ENCODE measurements at places on chromosomes 1 and 21.
A peak's percentile ranks its signal among the peaks of the same experiment; 100 is the strongest.

DNA sequence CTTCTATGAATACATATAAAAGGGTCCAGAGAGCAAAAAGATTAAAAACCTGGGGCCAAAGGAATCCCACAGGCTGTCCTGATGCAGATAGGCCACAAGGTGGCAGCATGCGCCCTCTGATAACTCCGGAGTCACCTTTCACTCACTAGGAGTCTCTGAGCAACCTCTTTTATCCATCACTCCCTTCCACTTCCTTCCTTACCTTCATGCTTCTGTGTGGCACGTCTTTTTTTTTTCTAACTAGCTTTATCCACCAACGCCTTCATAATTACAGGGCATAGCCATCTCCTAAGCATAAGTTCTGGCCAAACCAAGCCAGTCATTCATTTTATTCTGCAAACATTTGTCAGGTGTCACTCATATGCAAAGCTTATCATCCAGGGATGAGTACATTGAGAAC, 3.9 kb upstream of the PGLYRP4 start:
- peak; percentile 44 for DNase-seq

DNA sequence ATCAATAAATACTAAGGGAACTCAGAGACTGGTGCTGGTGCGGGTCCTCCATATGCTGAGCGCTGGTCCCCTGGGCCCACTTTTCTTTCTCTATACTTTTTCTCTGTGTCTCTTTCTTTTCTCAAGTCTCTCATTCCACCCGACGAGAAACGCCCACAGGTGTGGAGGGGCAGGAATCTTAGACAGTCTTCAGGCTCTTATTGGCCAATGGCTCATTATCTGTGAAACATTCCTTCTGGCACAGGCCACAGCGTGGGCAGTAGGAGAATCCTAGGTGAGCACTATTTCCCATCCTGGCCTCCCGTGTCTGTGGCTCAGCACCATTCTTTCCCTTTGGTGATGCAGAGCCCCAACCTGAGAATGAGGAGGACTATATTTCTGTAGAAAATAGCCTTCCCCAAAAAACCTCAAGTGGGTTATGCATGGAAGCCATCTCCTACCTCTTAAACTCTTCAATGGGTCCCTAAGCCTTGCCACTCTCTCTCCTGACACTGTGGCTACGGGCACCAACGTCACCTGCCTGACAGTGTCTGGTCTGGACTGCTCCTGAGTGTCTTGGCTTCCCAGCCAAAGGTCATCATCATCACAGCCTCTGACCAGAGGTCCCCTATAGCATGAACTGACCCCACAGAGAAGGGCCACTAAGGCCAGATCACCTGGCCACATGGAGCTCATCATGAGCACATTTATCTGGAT, 6.2 kb upstream of the SLAMF1 start:
- no peak for DNase-seq

DNA sequence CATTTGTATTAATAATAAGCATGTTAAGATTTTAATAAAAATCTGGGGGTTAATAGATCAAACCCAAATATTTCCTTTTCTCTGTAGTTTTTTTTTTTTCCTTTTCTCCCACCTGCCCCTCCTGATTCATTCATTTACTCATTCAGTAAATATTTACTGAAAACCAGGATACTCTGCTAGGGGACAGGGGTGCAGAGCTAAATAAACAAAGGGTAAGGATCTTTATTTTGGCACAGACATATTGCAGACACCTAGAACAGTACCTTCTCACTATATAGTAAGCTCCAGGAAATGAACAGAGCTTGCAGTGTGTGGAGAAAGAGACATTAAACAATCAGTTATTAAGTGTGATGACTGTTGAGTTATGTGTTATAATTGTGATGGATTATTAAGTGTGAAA, 60.9 kb downstream of the AK5 start:
- no peak for DNase-seq

GRCh38 chr1:247077876-247078257, 744 bp downstream of the ZNF670 start:
- no peak for DNase-seq

DNA sequence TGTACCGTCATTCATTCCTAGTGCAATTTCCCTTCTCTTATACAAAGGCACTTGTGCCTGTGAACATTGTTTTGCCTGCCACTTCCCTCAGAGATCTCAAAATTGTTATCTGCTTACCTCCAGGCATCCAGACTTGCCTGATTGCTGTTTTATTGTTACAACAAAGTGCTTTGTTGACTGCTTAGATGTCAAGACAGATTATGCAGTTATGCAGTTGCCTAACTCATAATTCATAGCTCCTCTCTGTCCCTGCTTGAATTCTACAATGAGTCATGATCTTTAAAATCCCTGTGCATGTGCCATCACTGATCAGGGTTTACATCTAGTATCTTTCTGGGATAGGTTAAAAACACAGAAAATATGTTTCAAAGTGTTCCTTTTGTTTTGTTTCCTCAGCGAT, 24.5 kb downstream of the CXADR start:
- DNase-seq: no peak

- DNase-seq: no peak
These were observed 6.0 kb downstream of the NFIA start for GRCh38 chr1:61088163-61088974.

DNA sequence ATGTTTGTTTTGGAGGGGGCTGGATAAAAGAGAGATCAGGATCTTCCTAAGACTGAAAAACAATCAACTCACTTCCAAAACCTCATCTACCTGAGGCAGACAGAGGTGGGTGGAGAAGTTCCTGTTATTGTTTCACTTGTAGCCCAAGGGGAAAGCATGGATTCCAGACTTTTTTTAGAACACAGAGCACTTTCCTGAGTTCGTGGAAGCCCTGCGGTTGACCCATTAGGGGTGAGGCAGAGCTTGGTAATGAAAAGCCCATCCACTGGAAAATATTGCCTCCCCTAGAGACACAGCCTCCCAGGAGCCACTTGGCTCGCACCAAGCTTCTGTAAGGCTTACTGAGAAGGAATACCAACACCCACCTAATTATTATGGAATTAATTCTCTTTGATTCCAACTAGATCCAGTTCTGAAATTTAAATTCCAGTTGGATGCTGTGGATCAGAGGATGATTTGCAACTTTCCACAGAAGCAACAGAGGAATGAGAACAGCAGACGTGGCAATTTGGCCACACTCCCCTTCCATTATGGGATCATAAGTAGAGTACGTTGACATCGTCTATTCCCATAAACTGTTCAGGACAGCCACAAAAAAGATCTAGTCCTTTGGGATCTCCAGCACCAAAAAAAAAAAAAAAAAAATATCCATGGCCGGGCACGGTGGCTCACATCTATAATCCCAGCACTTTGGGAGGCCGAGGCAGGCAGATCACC, 4.1 kb upstream of the PEF1 start:
- no peak for DNase-seq

DNA sequence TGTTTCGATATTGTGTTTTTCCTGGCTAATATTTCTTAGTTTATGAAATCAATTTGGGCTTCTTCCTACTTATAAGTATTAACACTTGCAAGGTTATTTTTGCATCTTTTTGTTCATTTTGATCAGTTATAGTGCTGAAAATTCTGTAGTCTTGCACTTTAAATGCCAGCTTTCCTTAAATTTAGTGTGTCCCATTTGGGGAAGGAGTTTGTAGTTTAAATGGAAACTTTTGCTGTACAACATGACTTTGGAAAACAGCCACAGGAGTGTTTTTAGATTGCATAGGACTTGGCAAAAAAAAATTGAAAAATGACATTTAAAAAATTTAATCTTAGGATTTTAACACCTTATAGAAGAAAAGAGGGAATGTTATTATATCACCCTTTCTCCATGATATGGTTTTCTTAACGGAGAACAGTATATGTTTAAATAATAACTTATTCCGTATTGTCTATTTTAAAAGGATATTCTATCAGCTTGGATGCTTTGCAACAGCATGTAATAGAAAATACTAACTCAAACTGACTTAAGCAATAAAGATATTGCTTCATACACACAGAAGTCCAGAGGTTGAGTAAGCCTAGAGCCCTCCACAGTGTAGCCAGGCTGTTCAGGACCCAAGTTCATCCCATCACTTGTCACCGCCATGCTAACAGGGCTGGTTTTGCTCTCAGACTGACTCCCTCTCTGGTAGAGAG, 53.8 kb downstream of the LYPLAL1 start:
- DNase-seq: no peak
